Activated CD8-positive, alpha-beta T cell treated with anti-CD3 and anti-CD28 coated beads for 36 hours (primary cell): ENCODE measurements at places on chromosomes 3 and 15. TPM values are rescaled to one million over a fixed set of nuclear protein-coding genes. Genes with fewer than 3 reads are reported as not detected.

The FGF7 gene
- not detected for total RNA-seq

GRCh38 chr15:87470923-87471322 is 785.6 kb downstream of the NTRK3 start:
- DNase-seq, result no peak

The C3orf70 gene
- not detected for total RNA-seq

GRCh38 chr3:42489116-42489936 is 13.1 kb upstream of the VIPR1 start:
- no peak for DNase-seq

- DNase-seq, result peak; percentile 37
Observed at GRCh38 chr3:45981346-45982074, 14.1 kb downstream of the FYCO1 start.

DNA sequence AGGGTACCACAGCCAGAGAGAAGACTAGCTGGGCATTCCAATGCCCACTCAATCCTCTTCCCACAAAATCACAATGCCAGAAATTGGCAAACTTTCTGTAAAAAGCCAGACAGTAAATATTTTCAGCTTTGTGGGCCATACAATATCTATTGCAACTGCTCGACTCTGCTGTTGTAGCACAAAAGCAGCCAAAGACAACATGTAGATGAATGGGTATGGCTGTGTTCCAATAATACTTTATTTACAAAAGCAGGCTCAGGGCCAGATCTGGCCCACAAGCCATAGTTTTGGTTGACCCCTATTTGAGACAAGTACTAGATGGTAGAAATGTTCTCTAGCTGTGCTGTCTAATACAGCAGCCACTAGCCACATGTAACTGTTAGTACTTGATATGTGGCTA is 330.9 kb downstream of the ERC2 start:
- no peak for DNase-seq

The IL5RA gene
- not detected for total RNA-seq

The PDCD6IP gene
- 146 TPM for total RNA-seq

The RHOV gene
- 0.40 TPM for total RNA-seq

GRCh38 chr3:88195951-88196434 is 46.2 kb downstream of the C3orf38 start:
- DNase-seq, result peak; percentile 75

DNA sequence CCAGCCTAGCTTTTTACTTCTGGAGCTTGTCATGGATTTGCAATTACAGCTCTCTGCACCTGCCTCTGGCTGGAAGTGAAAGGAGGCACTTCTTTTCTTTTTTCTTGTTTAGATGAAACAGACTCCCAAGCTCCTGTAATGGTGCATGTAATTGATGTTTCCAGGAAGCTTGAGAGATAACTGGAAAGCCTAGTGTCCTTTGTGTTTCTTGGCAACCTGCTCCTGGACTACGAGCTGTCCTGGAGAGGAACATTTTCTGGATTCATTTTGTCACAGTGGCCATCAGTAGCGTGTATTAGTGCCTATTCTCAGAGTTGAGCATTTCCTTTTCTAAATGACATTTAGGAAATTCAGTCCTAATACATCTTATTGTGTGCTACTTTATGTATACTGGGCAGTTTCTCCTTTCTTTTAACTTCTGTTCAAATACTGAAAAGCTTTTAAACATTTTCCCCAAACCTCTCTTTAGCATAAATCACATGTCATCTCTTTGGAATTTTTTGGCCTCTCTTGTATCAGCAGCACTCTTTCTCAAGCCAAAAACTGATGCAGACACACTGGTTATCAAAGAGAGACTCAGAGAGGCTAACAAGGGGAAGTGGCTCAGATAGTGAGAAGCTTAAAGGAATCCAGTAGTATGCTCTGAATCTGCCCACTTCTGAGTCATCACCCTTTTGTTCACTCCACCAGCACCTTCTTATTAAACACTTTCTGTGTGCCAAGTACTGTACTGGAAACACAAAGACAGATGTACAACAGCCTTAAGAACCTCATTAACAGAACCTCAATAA is 62.6 kb upstream of the SLC2A2 start:
- DNase-seq, result no peak

The SPESP1 gene
- 0.36 TPM for total RNA-seq

DNA sequence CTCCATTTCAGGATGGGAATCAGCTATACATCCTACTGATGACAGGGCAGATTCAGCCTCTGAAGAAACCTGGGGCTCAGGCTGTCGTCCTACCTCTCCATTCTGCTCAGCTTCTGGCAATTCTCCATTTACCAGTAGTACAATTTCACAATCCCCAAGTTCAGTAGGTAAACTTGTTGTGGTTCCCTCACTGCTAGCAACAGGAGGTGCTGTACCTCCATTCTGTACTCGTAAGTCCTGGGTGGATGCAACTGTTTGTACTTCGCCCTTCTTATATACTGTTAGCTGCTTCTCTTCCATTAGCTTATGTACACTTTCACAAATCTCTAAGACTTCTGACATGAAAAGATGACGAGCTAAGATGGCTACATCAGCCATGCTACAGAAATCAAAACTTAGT is 11.6 kb downstream of the ZBTB11 start:
- DNase-seq, result no peak

DNA sequence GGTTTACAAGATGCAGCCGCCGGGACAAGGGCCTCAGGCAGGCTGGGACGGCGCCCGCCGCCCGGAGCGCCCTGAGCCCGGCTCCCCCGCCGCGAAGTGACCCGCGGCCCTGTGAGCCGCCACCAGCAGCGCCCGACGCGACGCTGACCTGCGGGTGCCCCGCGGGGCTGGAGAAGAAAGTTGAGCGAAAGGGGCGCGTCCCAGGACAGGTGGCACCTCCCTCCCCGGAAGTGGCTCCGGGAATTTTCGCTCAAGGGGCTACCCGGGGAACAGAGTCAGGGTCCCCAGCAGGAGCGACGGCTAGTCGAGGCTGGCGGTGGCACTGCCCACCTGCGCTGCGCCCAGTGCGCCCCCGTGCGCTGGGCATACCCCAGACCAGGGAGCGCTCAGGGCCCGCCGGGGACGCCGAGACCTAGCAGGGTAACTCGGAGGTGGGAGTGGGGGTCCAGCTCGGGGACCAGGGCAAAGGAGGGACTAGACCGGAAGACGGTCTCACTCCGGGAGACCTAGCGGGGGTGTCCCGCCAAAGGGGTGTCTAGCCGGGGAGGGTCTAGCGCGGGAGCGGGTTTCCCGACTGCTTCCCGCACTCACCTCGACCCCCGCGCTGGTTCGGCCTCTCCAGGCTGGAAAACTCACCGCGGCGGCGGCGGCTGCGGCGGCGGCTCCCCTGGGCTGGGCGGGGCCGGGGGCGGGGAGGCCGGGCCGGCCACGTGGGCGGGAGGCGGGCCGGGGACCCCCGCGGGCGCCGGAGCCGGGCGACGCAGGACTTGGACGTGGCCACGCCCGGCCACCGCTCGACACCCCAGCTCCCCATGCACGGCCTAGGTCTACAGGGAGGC is 18.4 kb downstream of the SPATA12 start:
- no peak for DNase-seq

- DNase-seq, result no peak
Observed at GRCh38 chr3:180529778-180530177, 72.2 kb upstream of the TTC14 start.

DNA sequence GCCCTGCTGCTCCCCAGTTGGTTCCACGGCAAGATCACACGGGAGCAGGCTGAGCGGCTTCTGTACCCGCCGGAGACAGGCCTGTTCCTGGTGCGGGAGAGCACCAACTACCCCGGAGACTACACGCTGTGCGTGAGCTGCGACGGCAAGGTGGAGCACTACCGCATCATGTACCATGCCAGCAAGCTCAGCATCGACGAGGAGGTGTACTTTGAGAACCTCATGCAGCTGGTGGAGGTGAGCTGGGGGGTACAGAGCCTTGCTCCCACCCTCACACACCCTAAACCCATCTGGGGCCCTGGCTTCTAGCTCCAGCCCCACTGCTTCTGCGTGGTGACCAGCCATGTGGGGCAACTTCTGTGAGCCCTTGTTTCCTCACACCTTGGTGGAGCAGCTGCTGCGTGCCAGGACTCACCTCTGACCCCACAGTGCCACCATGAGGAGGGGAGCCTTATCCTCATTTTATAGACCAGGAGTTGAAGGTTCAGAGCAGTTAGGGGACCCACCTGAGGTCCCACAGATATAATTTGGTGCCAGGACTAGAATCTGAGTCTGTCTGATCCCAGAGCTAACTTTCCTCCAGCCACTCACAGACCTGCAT is 13.3 kb upstream of the LMAN1L start:
- DNase-seq, result peak; percentile 66

- DNase-seq, result no peak
Observed at GRCh38 chr15:70442616-70443321, 320.6 kb downstream of the UACA start.

DNA sequence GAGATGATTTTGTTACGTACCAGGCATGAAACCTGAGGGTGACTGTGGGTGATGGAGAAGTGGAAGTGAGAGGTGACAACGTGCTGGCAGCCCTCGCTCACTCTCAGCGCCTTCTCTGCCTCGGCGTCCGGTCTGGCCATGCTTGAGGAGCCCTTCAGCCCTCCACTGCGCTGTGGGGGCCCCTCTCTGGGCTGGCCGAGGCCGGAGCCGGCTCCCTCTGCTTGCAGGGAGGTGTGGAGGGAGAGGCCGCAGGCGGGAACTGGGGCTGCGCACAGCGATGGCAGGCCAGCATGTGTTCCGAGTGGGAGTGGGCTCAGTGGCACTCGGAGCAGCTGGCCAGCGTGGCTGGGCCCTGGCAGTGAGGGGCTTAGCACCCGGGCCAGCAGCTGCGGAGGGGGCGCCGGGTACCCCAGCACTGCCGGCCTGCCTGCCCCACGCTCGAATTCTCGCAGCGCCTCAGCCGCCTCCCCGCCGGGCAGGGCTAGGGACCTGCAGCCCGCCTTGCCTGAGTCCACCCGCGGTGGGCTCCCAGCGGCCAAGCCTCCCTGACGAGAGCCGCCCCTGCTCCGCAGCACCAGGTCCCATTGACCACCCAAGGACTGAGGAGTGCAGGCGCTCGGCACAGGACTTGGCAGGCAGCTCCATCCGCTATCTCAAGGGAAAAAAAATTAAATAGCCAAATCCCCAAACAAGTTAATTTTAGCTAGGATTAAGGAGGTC is 29.7 kb upstream of the MYRIP start:
- DNase-seq, result no peak

DNA sequence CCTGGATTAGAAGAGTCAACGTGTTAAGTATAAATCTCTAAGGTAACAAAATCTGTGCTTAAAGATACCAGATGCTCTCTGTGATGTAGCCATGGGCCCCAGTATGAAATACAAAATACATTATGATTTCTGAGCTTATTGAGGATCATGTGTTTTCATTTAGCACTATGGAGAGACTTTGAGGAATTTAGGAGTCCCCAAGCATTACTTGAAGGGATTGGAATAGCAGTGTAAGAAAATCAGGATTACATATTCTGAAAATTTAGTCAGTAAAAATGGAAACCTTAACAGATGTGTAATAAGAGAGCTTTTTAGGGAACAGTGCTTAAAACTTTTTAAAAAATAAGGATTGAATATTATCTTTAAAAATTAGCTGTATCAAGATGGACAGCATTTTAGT is 35.5 kb downstream of the ECT2 start:
- DNase-seq, result no peak

GRCh38 chr15:101206176-101206591 is 45.7 kb downstream of the CHSY1 start:
- DNase-seq, result peak; percentile 94

- DNase-seq, result peak; percentile 68
Observed at GRCh38 chr15:63466378-63467192, 37.8 kb upstream of the USP3 start.

The TUBGCP5 gene
- 22.0 TPM for total RNA-seq
